ENCODE measurements at places on chromosomes 3 and 15.
A peak's percentile ranks its signal among the peaks of the same experiment; 100 is the strongest.

GRCh38 chr15:42688301-42688700 lies 48.6 kb downstream of the CDAN1 start:
- no peak for DNase-seq

DNA sequence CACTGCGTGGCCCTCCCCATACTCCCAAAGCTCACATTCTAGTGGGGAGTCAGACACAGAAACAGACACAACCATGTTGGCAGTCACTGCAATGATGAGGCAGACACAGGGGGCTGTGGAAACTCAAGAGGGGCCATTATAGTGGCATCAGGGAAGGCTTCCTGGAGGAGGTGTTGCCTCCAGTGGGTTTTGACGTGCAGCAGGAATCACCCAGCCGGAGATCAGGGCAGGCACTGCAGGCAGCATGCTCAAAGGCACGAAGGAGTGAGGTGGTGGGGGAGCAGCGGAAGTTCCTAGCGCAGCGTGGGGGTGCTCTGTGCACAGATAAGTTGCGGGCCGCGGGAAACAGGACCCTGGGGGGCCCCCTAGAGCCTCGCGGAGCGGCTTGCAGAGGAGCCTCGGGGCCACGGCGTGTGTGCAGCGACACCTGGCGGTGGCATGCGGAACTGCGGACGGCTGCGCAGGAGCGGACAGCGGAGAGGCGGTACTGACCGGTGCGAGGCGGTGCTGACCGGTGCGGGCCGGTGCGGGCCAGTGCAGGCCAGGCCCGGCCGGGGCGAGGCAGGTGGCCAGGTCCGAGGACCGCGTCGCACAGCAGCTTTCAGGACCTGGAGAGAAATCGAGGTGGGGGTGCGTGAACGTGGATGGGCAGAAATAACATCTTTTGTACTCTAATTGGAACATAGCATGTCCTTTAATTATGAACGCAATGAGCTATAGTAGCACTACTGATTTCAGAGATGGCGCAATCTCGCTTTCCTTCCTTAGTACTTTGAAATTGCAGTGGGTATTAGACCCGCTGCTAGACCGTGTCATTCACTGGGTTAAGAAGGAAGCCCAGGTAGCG lies 101.5 kb downstream of the FBLN2 start:
- DNase-seq, result peak; percentile 88

GRCh38 chr3:158727206-158728060 lies 4.8 kb downstream of the RARRES1 start:
- DNase-seq, result peak; percentile 39

- no peak for DNase-seq
Measured at GRCh38 chr3:153600896-153601295, 438.9 kb downstream of the RAP2B start.

DNA sequence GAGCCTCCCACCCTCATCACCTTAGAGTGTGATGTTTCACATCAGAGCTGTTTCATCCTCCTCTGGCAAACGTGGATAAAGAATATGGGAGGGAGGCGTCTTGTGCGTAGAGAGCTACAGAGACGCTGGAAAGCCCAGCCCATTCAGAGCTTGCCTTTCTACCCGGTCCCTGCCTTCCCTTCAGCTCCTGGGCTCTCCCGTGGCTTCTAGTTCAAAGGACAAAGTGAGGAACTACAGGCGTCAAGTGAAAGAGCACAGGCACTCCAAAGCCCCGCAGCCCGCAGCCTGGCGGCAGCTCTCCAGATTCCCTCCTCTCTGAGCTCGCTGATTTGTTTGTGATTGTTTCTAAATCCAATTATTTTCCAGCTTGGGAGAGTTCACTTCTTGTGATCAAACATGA lies 197.1 kb upstream of the IGF1R start:
- DNase-seq, result no peak

GRCh38 chr3:131031660-131032059 lies 5.0 kb downstream of the NEK11 start:
- no peak for DNase-seq

DNA sequence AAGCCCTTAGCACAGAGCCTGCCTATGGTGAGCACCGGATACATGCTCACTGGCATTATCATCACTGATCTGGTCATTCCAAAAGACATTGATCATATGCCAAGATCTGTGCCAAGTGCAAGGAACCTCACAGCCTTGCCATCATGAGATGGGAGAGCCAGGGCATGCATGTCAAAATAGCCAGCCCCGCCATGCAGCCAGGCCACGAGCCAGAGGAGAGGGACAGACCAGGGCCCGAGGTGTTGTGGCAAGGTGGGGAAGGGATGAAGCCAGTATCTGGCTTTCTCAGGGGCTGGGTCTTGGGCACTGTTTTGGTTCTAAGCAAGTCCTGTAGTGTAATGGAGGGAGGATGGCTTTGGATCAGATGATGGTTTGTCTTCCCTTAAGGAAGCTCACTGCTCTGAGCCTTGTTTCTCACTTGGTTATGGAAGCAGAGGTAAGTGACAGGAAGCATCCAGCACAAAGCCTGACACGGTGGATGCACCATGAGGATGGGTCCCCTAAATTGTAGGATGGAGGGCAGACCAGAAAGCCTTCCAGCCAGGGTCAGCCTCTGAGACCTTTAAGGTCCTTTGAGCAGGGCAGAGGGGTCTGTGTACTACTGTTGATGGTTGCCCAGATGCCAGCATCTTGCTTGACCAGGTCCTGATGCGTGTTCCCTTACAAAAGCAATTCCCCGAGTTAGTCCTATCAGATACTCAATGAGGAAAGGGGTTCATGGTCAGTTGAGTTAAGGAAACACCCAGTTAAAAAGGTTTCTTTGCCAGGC lies 247.7 kb upstream of the TLE3 start:
- DNase-seq, result no peak

DNA sequence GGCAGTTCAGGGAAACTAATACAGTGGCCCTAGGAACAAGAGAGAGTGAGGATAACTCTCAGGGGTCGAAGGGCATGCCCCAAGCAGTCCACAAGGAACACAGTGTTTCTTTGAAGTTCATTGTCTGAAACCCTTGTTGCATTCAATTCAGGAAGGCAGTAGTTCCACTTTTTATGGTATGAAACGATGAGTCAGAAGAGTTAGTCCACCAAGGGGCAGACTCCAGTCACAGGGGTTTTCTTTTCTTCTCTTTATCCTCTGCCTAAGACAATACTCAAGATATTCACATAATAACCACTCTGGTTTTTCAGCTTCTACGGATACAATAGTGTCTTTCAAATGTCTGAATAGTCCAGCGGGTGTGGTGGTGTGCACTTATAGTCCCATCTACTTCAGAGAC lies 23.7 kb upstream of the TICRR start:
- DNase-seq, result no peak

GRCh38 chr15:41480396-41481140 lies 13.1 kb upstream of the ITPKA start:
- DNase-seq, result no peak

GRCh38 chr3:171390051-171390941 lies 69.9 kb downstream of the TNIK start:
- DNase-seq, result no peak

DNA sequence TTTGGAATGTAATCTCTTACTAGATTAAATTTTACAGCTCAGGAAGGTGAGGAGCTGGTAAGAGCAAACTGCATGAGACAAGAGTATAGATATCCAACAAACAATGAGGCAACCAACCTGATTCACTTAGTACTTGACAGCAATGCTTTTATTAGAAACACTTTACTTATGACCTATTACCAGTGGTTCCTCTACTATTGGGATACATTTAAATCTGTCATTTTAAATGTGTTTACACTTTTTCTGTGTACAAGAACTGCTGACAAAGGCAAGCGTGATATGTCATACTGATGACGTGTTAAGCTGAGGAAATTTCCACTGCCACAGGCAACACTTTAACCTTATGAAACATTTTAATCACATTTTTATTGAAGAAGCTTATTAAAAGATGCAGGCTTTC lies 1043.3 kb downstream of the FHIT start:
- DNase-seq, result no peak

GRCh38 chr3:151838574-151839312 lies 24.8 kb downstream of the AADAC start:
- peak; percentile 24 for DNase-seq

GRCh38 chr15:67854358-67854757 lies 14.5 kb upstream of the RNU6-1 start:
- DNase-seq, result no peak

DNA sequence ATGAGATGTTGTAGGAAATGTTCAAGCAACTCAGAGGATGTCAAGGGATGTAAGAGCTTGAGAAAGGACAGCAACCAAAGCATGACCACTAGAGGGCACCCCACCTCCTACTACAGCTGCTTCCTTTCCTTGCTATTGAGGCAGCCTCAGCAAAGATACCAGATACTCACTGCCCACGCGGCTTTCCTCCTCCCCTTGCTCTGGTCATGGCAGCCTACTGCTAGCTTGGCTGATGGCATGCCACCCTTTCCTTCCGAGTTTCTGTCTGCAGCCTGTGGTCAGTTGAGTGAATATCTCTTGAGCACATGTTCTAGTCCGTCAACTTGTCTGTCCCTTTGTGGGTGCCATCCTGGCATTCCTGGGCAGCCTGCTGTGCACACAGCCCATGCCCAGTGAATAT lies 4.4 kb upstream of the CXCR6 start:
- peak; percentile 86 for DNase-seq

GRCh38 chr15:68572921-68573320 lies 5.9 kb upstream of the CORO2B start:
- no peak for DNase-seq

- no peak for DNase-seq
Measured at GRCh38 chr3:127454968-127455367, 135.6 kb downstream of the TPRA1 start.

- DNase-seq, result no peak
Measured at GRCh38 chr3:23932571-23932970, 12.5 kb upstream of the NR1D2 start.

DNA sequence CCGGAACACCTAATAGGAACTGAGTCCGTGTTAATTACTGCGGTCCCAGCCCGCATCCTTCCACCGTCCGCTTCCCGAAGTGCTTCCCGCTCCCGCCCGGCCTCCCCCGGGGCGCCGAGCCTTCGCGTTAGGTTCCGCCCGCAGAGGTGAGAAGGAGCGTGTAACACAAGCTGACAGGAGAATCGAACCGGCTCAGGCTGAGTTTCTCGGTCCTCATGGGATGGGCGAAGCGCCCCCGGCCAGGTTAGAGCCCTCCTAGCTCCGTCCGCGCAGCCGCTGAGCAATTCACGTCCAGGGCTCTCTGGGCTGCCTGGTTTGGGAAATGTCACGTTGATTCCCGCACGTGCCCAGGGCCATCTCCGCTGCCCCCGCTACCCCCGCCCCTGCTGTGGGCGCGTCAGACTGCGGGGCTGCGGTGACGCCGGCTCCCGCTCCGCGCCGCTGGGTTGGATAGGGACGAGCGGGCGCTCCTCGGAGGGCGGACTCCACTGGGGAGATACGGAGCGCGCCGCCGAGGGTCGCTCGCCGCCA lies 954 bp downstream of the CLDN11 start:
- DNase-seq, result no peak

GRCh38 chr3:188760408-188760807 lies 411.4 kb upstream of the TPRG1 start:
- DNase-seq, result no peak

GRCh38 chr3:4914464-4914863 lies 64.8 kb upstream of the BHLHE40 start:
- DNase-seq, result no peak

- DNase-seq, result no peak
Measured at GRCh38 chr3:64824394-64824909, 136.7 kb upstream of the ADAMTS9 start.

DNA sequence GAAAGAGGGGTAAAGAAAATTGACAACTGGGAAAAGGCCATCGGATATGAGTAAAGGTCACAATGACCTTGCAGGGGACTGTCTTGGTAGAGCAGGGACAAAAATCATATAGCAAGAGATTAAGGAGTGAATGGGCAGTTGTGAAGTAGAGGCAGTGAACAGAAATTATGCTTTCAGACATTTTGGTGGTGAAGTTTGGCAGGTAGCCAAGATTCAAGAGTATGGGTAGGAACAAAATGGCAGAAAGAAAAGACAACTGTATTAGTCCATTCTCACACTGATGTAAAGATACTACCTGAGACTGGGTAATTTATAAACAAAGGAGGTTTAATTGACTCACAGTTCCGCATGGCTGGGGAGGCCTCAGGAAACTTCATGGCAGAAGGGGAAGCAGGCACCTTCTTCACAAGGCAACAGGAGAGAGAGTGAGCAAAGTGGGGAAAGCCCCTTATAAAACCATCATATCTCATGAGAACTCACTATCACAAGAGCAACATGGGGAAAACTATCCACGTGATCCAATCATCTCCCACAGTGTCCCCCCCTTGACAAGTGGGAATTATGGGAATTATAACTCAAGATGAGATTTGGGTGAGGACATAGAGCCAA lies 84.0 kb downstream of the CGNL1 start:
- DNase-seq, result no peak

DNA sequence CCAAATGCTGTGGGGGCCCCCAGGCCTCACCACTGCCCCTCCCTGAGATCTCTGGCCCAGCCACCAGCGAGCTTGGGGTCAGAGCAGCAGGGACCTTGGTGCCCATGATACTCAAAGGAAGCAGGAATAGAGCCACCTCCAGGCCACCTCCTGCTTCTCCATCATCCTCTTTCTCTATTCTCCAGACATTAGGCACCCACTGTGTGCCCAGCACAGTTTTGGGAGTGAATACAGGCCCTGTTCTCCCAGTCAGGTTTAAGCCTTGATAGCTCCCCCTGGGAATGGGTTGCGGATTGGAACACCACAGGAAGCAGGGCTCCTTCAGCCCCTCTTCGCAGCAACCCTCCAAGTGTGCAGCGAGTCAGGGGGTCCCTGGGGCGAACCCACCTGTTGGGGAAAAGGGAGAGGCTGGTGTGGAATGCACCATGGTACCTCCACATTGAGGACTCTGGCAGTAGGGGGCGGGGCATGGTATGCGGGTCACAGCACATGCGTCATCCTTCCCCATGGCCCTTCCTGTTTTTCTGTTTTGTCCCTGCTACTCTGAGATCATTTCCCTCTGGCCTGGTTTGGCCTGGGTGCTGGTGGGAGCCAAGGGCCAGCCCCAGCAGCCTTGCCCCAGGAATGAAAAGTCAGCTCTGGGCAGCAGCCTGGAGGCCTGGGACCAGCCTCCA lies 14.2 kb upstream of the SEMA3B start:
- no peak for DNase-seq

- DNase-seq, result no peak
Measured at GRCh38 chr3:7962301-7962700, 539.3 kb upstream of the LMCD1 start.

DNA sequence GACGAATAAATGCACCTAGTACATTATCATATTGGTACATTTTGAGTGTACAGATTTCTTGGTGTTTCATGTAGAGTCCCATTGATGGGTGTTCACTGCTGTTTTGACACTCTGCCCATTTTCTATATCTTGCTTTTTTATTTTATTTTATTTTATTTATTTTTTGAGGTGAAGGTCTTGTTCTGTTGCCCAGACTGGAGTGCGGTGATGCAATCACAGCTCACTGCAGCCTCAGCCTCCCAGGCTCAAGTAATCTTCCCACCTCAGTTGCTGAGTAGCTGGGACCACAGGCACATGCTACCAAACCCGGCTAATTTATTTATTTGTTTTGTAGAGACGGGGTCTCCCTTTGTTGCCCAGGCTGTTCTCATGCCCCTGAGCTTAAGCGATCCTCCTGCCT lies 44.2 kb downstream of the DNAJC13 start:
- DNase-seq, result no peak

DNA sequence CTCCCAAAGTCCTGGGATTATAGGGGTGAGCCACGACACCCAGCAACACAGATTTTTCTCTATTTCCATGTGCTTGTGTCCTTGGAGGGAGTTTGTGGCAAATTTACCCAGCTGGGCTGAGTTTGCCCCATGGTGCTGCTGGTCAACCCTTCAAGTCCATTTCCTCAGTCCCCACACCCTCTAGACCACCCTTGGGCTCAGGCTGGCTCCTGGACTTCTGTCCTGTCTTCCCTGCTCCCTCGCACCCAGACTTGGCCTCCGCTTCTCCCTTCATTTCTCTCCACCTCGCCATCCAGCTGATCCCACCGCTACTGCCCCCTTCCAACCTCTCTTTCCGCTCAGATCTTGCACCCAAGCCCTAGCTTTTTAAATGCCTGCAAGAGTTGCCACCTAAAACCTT lies 7.3 kb upstream of the RHOV start:
- no peak for DNase-seq

All from WERI-Rb-1 (cell line).